ENCODE measurements at places on chromosomes 6 and 20.

DNA sequence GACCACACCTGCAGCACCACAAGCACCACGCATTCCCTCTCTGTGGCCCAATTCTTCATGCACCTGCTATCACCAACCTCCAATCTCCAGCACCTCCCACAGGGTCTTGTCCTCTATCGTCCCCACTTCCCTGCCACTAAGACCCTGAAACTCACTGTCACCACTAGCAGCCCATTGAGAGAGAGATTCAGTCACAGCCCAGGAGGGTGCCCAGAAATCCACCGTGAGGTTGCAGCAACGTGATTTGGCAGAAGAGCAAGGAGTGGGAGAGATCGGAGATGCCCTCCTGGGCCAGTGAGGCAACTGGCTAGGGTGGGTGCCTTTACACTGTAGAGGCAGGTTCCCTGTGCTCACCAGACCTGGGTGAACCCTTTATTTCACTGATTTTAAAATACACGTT lies 90.1 kb downstream of the ANKRD60 start:
- DNase-seq = no peak

DNA sequence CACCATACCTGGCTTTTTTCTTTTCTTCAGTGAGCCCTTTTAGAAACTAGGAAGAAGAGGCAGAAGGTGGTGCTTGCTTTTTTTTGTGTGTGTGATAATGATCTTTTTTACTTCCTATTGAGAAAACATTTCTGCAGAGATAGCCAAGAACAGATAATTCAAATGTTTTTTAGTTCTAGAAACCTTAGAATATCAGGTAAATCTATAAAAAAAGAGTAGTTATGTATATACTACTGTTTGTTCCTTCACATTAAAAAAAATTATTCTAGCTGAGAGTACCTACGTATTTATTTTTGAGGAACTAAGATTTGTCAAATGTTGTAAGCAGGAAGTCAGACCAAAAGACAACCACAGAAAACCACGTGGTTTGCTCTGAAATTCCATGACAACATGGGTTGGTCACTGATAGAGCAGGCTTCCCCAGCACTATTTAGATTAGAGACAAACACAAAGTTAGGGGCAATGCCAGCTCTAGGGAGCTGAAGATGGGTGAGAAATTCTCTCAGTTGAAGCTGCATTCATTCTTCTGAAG lies 12.8 kb downstream of the STK4 start:
- no peak for DNase-seq

GRCh38 chr6:25127076-25127837 lies 151.9 kb upstream of the CARMIL1 start:
- no peak for DNase-seq

GRCh38 chr6:152457949-152458624 lies 179.1 kb downstream of the SYNE1 start:
- no peak for DNase-seq

DNA sequence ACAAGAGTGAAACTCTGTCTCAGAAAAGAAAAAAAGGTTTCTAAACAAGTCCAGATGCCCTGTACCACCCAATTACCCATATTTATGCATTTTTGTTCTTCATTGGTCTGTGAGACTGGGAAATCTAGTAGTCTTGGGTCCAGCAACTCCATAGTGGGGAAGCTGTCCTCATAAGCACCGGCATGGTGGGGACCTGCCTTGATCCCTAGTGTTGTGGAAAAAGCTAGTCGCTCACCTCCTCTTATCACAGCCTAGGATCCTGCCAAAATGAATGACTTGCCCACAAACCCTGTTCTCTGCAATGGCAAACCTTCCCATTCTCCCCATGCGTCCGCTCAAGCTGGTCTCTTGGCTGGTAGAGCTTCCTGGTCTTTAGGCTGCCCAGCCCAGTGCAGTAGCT lies 38.3 kb upstream of the GABRR1 start:
- DNase-seq = no peak

DNA sequence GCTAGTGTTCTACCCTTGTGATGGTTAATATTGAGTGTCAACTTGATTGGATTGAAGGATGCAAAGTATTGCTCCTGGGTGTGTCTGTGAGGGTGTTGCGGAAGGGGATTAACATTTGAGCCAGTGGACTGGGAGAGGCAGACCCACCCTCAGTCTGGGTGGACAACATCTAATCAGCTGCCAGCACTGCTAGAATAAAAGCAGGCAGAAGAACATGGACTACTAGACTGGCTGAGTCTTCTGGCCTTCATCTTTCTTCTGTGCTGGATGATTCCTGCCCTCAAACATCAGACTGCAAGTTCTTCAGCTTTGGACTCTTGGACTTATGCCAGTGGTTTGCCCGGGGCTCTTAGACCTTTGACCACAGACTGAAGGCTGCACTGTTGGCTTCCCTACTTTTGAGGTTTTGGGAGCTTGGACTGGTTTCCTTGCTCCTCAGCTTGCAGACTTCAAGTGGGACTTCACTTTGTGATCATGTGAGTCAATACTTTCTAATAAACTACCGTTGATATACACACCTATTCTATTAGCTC lies 50.1 kb downstream of the SDHAF4 start:
- DNase-seq = no peak

DNA sequence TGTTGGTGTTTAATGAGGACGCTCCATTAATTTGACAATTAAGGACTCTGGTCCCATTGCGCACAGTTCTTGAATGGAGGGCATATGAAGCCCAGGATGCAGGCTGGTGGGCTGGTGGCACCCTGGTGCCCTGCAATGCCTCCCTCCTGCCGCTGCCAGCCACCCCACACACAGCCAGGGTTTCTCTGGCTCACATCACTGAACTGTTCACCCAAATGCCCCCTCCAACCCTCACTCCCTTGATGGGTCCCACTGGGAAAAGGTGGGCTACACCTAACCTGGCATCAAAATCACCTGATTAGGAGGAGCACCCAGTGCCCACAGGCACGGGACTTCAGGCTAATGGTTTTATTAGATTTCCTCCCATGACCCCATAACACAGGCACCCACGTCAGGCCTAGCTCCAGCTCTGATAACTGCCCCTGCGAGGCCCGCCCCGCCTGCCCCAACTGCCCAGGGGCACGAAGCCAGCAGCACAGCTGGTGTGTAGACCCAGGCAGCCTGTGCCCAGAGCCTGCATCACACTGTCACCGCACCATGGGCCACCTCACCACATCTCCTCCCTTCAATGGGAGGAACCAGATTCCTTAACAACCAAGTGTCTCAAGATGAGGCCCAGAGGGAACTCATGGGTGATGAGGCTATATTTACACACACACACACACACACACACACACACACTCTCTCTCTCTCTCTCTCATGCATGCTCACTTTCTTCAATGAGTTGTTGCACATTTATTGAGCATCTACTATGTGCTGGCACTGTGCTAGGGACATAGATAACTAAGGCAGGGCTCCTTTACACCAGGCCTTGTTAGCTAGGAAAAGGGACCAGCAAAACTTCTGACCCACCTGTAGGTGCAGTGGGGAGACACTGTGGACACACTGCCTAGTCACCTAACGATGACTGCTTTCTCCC lies 107.3 kb downstream of the NOL4L start:
- DNase-seq = no peak

- no peak for DNase-seq
Observed at GRCh38 chr6:5261545-5262109, 314 bp downstream of the FARS2 start.

GRCh38 chr6:15980801-15981200 lies 148.1 kb upstream of the MYLIP start:
- no peak for DNase-seq

DNA sequence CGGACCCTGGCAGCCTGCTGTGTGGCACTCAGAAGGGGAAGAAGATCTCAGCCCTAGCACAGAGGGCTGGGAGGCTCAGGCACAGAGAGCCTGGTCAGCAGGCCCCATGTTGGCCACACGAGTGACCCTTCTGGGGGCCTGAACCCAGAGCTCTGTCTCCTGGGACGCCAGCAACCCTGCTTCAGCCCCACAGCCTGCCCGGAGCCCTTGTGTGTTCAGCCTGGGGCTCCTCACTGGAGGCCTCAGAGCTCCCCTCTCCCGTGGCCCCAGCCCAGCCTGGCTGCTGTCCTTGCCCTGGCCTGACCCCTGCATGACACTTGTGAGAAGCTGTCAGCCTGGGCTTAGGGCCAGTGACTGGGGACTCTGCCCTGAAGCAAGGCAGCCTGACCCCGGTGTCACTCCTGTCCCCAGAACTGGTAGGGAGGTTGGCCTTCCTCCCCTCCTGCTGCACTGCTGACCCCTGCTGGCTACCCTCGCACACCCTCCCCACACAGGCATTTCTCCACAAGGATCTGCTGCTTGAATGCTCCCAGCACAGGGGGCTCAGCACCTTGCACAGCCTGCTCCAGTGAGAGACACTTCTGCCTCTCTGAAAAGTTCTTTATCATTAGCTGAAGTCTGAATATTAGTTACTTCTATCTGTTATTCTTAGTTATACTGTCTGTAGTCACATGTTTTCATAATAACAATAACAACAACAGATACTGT lies 15.4 kb upstream of the IP6K3 start:
- DNase-seq = no peak

- no peak for DNase-seq
Observed at GRCh38 chr20:48098866-48099265, 313.6 kb upstream of the SULF2 start.

DNA sequence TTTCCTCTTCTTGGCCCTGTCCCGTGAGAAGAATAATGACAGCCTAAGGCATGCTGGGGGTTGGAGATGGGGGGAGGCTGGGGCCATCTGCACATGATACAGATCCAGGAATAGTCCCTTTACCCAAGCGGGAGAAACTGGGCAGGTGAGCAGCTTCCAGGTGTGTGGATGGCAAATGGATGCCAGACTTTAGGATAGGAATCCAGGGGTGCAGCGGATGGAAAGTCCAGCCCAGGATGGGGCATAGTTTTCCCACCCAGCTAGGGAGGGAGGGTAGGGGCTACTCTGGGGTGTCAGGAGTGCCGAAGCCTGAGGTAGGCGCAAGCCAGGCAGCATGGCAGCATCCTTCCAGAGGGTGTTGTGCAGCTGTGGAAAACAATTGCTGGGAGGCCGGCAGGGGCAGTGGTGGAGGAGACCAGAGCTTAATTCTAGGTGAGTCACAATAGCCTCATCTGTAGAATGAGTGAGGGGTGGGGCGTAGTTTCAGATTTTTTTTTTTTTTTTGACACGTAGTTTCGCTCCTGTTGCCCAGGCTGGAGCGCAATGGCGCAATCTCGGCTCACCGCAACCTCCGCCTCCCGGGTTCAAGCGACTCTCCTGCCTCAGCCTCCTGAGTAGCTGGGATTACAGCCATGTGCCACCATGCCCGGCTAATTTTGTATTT lies 15.4 kb upstream of the FAM110A start:
- no peak for DNase-seq

- no peak for DNase-seq
Observed at GRCh38 chr6:82866446-82866845, 199.2 kb downstream of the UBE3D start.

Data from cerebellum (tissue), 4 donors.